GM12878 (cell line): ENCODE measurements at places on chromosomes 4 and X.

- no peak for DNase-seq
Measured at GRCh38 chr4:30718021-30718542, 2.1 kb upstream of the PCDH7 start.

- DNase-seq: no peak
Measured at GRCh38 chr4:186081202-186081807, 12.3 kb downstream of the TLR3 start.

DNA sequence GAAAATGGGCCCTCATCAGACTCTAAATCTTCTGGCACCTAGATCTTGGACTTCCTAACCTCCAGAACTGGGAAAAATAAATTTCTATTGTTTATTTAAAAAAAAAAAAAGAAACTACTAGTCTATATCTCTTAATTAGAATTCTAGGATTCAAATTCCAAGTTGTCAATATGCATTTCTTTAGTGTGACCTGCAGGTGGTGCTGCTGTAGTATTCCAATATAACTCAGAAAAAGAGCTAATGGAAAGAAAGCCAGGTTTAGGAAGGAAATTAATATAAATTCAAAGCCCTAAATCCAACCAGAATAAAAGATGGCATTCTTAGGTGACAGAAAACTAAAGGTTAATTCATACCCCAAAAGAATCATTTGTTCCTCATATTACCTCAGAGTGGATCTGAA is 80.0 kb upstream of the NALF2 start:
- DNase-seq: no peak

DNA sequence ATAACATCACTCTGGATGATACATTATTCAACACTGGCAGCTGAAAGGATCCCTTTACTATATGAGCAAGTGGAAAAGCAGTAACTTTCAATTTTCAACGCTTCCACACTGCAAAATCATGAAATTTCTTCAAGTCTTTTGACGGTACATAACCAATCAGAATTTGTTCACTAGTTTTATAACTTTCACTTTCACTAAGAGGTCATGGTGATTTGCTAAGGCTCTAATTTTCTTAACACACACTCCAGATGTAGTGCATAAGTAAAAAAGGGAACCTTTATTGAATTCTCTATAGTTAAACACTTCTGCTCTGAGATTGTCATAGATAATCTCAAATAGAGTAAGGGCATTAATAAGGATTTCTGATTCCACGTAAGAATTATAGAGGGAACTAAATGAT is 4.1 kb downstream of the ARMCX2 start:
- no peak for DNase-seq

GRCh38 chr4:48649505-48649904 is 130.6 kb downstream of the FRYL start:
- no peak for DNase-seq

DNA sequence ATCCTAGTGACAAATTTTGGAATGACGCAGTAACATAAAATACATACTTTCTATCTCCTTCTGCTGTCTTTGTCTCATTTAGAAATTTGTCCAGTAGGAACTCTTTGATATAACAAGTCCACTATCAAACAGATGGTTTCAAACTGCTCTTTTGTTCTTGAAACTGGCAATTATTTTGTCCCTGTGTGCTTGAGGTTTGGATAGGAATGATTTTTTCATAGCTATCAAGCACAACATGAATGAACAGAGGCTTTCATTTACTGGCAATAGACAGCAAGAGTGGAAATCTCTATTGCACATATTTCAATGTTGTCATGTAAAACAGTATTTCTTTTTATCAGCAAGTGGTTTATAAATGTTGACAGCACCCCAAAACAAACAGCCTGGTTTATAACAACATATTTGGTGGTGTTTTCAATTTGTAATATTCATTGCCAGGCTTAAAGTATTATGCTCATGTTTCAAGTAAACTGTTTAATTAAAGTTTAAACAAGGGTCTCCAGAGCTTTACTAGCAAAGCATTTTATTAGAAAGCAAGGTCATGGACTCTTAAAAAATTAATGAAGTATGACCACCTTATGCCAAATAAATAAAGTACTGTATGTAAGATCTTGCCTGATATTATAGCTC is 60.0 kb downstream of the TIGD2 start:
- DNase-seq: no peak

DNA sequence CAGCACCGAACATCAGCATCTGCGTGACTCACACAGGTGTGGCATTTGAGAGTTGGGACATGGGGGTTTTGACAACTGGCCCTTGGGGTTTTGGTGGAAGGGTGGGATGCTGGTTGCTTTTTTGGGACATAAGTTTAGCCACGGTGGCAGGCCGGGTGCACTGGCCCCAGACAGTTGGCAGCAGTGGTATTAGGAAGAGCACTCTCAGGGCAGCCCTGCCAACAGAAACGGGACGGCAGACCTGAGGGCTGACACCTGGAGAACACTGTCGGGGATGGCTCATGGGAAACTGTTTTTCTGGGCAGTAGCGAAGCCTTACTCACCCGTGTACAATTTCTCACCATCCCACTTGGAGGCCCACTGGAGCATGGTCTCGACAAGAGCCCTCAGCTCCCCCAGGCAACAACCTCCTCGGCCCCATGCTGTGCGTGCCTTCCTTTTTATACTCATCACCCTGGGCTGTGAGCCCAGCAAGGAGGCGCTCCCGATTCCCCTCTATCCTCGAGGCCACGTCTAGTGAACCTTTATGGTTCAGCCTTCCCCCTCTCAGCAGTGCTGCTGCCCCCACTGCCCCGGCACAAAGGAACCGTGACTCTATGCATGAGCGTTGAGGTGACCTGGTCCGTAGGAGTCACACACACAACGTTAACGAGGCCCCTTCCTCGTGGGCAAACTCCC is 30.6 kb downstream of the WDR1 start:
- no peak for DNase-seq
